K562 (cell line): ENCODE measurements at places on chromosomes 1 and 21. TPM values are rescaled to one million over a fixed set of nuclear protein-coding genes. Genes with fewer than 3 reads are reported as not detected.

Gene RAB25
- 0.27 and 0.49 TPM in 2 replicates for total RNA-seq

Gene LEFTY2
- not detected in 2 replicates for total RNA-seq

Gene NES
- 5.5 and 8.6 TPM in 2 replicates for total RNA-seq

Gene RNU1-3
- total RNA-seq: 2,231 and 2,538 TPM in 2 replicates

Gene CD1D
- 0.07 TPM in 1 of 2 replicates, not detected in the other for total RNA-seq

GRCh38 chr1:157415661-157416060 lies 136.7 kb downstream of the FCRL5 start:
- no peak for DNase-seq

- peak; percentile 86 for DNase-seq
Measured at GRCh38 chr1:219088778-219089557, 84.7 kb upstream of the LYPLAL1 start.

DNA sequence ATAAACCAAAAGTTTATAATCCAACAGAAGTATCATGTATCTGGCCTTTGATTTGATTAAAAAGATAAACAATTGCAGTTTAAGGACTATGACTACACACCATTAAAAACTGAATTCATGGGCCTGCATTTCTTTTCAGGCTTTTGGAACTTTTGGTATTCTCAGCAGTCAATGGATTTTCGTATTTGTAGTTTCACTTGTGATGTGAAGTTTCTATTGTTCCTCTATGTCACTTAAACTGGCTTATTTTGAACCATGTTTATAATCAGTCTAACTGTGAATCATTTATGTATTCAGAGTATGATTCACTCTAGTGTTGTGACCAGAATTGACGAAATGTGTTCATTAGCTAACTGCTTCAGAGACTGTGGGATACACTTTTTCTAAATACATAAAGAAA lies 132.9 kb downstream of the COQ8A start:
- no peak for DNase-seq

- DNase-seq: no peak
Measured at GRCh38 chr1:21297975-21298374, 7.7 kb upstream of the ECE1 start.

DNA sequence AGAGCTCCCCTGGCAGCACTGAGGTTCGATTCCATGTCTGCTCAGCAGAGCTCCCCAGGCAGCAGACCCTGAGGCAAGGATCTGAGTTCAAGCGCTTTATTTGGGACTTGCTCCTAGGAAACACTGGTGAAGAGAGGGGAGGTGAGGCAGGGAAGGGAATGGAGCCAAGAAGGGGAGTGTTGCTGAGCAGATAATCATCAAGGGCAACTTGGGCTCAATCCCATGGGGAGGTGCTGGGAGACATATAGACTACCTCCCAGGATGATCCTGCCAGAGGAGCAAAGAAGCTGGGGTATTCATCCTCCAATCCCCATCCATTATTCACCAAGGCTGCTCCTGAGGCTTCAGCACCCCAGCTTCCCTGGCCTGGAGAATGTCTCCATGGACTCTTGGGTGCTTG lies 47.0 kb downstream of the GRIK3 start:
- DNase-seq: no peak

DNA sequence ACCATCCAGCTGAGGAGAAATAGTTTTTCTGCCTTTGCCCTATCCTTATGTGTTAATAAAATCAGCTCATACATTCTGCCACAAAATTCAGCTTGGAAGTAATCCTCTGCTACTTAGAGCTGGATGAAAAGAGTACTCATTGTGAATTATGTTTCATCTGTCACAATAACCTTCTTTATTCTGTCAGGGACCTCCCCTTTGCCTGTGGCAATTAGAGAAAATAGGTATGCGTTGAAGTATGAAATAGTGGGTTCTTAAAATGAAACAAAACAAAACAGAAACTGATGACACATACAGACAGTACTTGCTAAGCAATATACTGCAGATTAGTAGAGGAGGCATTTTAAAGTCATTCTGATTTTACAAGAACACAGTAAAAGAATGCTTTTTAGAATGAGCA lies 578.5 kb downstream of the USP25 start:
- DNase-seq: no peak

GRCh38 chr1:93960641-93961147 lies 51.5 kb upstream of the GCLM start:
- DNase-seq: no peak

DNA sequence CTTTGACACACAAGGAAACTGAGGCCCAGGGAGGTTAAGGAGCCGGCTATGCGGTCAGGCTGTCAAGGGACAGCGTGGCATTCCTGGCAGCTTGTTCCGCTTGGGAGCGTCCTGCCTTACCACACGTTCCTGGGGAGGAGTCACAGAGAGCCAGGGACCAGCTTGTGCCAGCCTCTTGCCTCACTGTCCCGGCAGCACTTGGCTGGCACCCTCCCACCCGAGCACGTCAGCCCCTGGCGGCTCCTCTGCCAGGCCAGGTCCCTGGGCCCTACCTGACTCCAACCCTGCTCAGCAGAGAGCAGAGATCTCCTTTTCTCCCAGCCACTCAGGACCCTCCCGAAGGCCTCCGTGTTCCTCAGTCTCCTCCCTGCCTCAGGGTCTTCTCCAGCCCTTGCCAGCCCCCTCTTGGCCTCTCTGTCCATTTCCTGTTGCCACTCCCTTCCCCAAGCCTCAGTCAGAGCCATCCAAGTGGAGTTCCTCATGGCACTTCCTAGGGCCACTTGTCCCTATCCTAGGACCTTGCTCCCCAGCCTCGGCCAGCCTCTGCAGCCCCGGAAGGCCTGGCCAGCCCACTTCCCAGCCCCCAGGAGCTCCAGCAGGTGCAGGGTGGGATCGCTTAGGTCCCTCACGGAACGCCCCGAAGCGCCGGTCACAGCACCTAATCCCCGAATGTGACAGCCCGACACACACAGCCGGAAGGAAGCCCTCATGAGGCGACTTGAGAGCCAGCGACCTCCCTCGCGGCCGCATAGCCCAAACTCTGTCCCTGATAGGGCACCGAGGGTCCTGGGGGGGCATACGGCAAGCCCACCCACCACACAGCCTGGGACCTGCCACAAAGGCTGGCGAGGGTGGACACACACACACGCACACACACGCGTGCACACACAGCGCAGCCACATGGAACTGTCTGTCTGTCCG lies 130.3 kb downstream of the CASZ1 start:
- no peak for DNase-seq

- peak; percentile 95 for DNase-seq
Measured at GRCh38 chr1:16048573-16049189, 5.1 kb downstream of the CLCNKB start.

DNA sequence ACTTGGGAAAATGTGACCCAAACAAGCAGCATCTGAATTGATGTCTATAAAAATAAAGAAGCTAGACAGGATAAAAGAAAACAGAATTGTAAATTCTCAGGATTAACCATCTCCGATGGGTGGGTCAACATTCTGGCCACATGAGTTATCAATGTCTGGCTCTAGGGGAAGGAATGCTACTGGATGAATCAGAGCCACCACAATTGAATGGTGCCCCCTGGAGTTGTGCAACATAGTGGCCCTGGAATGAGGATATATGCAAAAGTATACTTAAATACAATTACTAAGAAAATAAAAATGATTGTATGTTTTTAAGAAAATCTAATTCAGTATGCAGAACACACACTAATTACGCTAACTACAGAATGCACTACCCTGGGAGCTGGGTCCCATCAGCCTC lies 185.6 kb downstream of the TGFBR3 start:
- no peak for DNase-seq

GRCh38 chr1:40897513-40897912 lies 35.4 kb upstream of the CITED4 start:
- no peak for DNase-seq

DNA sequence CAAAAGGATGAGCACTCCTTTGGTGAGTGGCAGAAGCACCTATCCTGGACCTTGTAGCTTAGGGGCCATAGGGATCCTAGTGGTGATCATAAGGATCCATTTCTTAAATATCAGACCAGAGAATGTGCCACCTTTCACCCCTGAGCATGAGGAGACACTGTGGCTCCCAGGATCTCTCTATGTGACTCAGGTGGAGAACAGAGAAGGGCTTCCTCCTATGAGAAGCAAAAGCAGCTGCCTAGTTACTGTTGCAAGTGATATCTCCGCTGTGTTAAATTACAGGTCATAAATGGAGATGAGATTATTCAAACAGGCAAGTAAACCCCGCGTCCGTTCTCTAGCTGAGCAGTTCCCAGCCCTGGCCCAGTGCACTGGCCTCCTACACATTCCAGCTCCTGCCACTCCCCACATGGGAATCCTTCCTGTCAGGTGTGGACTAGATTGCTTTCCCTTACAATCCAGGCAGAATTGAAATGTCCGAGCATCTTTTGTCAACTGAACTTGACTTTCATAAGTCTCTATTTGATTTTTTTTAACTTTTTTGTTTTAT lies 26.3 kb downstream of the CLEC20A start:
- DNase-seq: no peak

- DNase-seq: no peak
Measured at GRCh38 chr1:6775261-6776043, 9.8 kb upstream of the CAMTA1 start.

DNA sequence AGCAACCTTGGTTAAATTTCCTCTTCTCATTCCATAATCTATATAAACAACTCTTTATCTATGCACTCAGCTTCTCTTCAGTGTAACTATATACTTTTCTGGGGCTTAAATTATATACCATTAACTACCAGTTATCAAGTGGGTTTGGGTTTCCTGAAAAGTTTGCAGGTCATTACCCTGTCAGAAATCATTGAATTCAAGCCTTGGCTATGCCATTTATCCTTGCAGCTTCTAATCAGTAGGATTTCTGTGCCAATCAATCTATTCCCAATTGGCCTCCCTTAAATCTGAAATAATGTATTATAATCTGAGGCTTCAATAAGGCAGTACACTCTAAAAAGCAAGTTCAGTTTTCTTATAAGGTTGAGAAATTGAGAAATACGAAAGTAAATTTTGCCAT lies 466.5 kb downstream of the NCAM2 start:
- DNase-seq: no peak

GRCh38 chr1:107669996-107670395 lies 295.0 kb downstream of the VAV3 start:
- DNase-seq: no peak

GRCh38 chr21:44273046-44273445 lies 11.3 kb upstream of the DNMT3L start:
- no peak for DNase-seq

- DNase-seq: no peak
Measured at GRCh38 chr21:25734654-25734903, 125 bp downstream of the ATP5PF start.
